ENCODE measurements at places on chromosomes 1 and 21. TPM values are rescaled to one million over a fixed set of nuclear protein-coding genes. Genes with fewer than 3 reads are reported as not detected.
A peak's percentile ranks its signal among the peaks of the same experiment; 100 is the strongest.

DNA sequence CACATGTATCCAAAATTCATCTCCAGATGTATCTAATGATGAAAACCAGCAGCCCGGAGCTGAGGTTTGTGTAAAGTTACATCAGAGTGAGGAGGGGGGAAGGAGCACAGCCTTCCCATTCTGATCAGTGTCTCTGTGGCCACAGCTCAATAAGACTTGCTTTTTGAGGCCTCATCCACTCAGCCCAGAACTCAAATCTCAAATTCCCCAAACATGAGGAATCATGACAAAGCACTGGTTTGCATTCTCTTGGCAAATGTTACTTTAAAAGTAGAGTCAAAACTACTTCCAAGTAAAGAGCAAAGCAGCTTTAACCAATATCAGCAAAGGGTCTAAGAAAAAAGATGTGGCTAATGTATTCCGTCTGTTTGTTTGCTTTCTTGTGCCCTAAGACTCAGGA lies 30.9 kb downstream of the CCN1 start:
- no peak for DNase-seq
- no peaks in the 10 kb centered on the region for H3K27me3 ChIP-seq
- H3K36me3 ChIP-seq, result no peaks in the 10 kb centered on the region
- H3K27ac ChIP-seq, result no peak overlapping the region
- H3K4me3 ChIP-seq, result no peak overlapping the region

DNA sequence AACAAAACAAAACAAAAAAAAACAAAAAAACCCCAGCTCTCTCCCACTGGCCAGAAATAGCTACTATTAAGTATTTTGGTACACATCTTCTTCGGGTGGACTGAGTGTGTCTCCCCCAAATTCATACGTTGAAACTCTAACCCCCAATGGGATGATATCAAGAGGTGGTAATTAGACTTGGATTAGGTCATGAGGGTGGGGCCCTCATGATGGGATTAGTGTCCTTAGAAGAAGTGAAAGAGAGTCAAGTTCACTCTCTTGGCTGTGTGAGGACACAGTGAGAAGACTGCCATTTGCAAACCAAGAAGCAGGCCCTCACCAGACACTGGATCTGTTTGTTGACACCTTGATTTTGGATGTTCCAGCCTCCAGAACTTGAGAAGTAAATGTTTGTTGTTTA lies 116.9 kb downstream of the NOS1AP start:
- no peak overlapping the region for H3K4me3 ChIP-seq
- no peak overlapping the region for H3K27ac ChIP-seq
- H3K36me3 ChIP-seq, result no peaks in the 10 kb centered on the region
- no peak for DNase-seq
- H3K4me1 ChIP-seq, result no peaks in the 10 kb centered on the region

DNA sequence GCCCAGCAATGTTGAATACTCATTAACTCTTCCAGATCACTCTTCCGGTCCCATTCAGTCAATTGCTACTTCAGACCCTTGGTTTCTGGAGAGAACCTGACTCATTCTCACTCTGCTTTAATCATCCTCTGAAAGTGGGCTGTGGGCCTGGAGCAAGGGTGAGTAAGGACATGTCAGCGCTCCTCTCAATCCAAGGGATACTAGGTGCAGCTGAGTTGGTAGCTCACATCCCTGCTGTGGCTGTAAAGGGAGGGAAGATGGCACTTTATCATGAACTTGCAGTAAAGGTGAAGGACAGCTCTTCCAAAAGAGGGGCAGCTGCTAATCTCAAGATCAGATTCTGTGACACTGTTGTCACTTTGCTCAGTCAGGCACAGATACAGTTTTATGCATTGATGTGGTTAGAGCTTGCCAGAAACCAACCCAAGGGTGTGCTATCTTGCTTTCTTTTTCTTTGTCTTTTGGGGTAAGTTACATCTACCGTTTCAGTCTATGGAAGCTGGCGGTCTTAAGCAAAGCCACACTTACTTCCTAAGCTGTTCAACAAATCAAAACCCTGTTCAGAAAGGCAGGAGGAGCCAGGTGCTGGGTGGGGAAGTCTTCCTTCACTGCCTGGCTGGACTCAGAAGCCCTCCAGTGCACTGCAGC lies 26.5 kb upstream of the NTPCR start:
- no peaks in the 10 kb centered on the region for H3K27me3 ChIP-seq
- H3K4me1 ChIP-seq, result no peaks in the 10 kb centered on the region
- no peak for DNase-seq
- H3K36me3 ChIP-seq, result no peaks in the 10 kb centered on the region

DNA sequence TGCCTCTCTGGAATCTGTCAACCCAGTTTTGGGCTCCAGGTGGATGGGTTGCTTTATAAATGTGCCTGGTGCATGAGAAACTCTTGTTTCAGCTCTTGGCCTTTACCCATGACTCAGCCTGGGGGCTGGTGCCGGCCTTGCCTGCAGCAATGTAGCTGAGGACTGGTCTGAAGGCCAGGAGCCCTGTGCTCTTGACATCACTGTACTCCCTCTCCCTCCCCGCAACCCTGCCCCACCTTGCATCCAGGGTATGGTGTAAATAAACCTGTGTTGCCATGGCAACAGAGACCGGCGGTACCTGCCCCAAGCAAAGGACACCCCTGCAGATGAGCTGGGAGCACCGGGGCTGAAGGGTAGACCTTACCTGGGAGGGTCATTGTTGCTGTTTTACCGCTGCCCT lies 13.3 kb downstream of the FAM151A start:
- no peaks in the 10 kb centered on the region for H3K36me3 ChIP-seq
- no peaks in the 10 kb centered on the region for H3K27me3 ChIP-seq
- peaks cover 5% of the 10 kb centered on the region for H3K4me1 ChIP-seq
- no peak overlapping the region for H3K4me3 ChIP-seq
- no peak for DNase-seq

DNA sequence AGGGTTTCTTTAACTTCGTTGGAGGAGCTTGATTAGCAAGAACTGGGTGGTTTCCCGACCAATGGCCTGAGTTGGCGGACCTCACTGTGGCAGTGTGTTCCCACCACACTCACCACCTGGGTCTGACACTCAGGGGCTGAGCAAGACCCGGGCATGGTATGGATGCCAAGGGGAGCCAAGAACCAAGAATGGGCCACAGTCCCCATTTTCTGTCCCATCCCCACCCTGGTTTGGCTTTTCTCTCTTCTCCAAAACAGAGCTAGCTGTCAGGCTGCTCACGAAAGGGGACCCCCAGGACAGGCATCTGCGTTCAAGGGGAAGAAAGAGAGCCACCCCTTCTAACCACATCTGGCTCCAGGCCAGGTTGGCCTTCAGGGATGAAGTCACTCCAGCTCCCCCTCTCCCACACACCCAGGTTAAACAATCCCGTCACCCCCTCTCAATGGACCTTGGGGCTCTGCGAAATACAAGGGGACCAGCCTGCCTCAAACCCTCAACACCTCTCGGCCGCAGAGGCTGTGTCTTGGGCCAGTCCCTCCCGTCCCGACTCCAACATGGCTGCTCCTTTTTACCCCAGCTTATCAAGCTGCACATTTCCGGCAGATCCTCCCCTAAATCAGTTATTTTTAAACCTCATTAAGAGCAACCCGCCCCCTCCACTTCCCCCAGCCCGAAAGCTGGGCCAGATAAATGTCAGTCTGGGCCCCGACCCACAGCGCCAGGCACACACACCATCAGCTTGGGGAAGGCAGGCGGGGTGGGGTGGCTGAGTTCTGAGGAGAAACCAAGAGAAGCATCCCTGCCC lies 3.4 kb downstream of the TAGLN2 start:
- no peak for DNase-seq
- H3K4me3 ChIP-seq, result no peak overlapping the region
- peaks cover 17% of the 10 kb centered on the region for H3K27me3 ChIP-seq
- H3K4me1 ChIP-seq, result peaks cover 18% of the 10 kb centered on the region
- H3K27ac ChIP-seq, result no peak overlapping the region

DNA sequence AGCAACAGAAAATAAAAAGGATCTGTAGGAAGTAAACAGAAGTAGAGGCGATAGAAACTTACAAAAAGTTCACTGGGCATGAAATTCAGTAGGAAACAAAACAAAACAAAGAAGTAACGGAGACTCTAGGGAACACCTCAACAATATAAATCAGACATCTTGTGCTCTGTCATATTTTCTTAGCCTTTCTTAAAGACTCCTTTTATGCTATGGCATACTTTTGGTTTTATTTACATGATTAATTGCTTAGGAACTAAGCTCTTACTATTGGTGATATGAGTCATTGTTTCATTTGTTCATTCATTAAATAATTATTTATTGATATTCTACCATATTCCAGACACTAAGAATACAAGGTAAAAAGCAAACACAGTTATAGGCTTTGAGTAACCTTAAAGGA lies 126.6 kb downstream of the KCNT2 start:
- no peaks in the 10 kb centered on the region for H3K36me3 ChIP-seq
- no peaks in the 10 kb centered on the region for H3K27me3 ChIP-seq
- H3K4me3 ChIP-seq, result no peak overlapping the region
- H3K27ac ChIP-seq, result no peak overlapping the region
- no peak for DNase-seq
- H3K4me1 ChIP-seq, result no peaks in the 10 kb centered on the region

- no peak overlapping the region for H3K4me3 ChIP-seq
- H3K27me3 ChIP-seq, result no peaks in the 10 kb centered on the region
- H3K4me1 ChIP-seq, result no peaks in the 10 kb centered on the region
- no peak overlapping the region for H3K27ac ChIP-seq
Observed at GRCh38 chr1:60765204-60765603, 317.2 kb upstream of the NFIA start.

GRCh38 chr21:42847726-42848125 lies 31.6 kb downstream of the WDR4 start:
- H3K27me3 ChIP-seq, result no peaks in the 10 kb centered on the region
- no peak overlapping the region for H3K4me3 ChIP-seq
- peaks cover 53% of the 10 kb centered on the region for H3K36me3 ChIP-seq
- no peak overlapping the region for H3K27ac ChIP-seq

GRCh38 chr21:45309987-45310381 lies 22.3 kb upstream of the POFUT2 start:
- H3K27me3 ChIP-seq, result peaks cover 3% of the 10 kb centered on the region
- H3K4me3 ChIP-seq, result no peak overlapping the region
- no peak for DNase-seq
- no peak overlapping the region for H3K27ac ChIP-seq

DNA sequence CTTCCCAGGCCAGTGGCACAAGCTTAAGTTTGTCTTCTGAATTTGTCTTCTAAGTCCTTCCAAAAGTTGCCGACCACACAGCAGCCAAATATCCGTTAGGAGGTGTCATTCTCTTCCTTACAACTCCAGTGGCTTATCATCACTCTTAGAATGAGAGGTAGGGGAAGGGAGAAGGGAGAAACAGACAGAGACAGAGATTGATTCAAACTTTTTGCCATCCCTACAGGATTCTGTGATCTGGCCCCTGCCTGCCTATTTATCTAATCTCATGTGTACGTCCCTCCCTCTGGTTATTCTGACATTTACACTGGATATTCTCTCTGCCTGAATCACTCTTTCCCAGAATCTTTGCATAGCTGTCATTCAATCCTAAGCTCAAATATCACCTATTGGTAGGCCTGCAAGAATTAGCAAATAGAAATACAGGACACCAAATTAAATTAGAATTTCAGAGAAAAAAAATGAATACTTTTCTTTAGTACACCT lies 488 bp upstream of the GNL2 start:
- no peaks in the 10 kb centered on the region for H3K4me1 ChIP-seq
- DNase-seq, result no peak
- H3K4me3 ChIP-seq, result peak overlapping the region; percentile 94

DNA sequence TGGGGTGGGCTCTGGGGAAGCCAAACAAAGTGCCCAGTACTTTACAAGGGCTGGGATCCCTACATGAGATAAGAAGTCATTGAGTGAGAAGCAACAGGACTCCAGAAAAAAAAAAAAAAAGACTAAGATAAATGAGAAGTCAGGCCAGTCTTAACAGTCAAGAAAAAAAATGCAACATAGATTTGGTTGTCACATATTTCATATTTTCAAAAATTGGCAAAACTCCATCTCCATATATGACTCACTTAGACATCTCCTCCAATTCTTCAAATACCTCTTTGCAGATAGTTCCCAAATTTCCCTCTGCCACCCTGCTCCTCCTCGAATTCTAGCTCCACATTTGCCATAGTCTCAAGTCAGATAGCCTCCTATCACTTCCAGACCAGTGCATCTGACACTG lies 20.9 kb upstream of the SIPA1L2 start:
- no peak for DNase-seq
- no peaks in the 10 kb centered on the region for H3K27me3 ChIP-seq
- no peaks in the 10 kb centered on the region for H3K36me3 ChIP-seq
- no peak overlapping the region for H3K27ac ChIP-seq
- H3K4me1 ChIP-seq, result no peaks in the 10 kb centered on the region
- no peak overlapping the region for H3K4me3 ChIP-seq

DNA sequence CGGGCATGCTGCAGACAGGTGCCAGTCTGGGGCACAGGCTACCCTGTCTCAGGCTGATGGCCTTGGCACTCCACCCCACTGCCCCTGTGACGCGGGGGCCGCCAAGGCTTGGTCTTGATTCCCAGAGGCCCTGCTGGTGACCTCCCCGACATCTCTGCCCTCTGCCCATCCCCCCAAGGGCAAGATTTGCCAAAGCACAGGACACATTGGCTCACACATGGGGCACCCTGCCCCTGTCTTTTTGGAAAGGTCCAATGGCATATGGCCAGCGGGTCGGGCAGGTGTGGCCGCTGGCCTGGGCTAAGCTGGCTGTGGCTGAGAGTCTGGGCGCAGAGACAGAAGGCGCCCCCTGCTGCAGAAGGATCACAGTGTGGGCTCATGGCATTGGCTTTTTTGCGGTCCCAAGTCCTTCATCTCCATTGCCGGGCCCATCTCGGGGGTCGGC lies 4.6 kb downstream of the MIB2 start:
- no peaks in the 10 kb centered on the region for H3K27me3 ChIP-seq
- no peaks in the 10 kb centered on the region for H3K36me3 ChIP-seq
- H3K4me3 ChIP-seq, result no peak overlapping the region
- H3K4me1 ChIP-seq, result peaks cover 2% of the 10 kb centered on the region
- no peak overlapping the region for H3K27ac ChIP-seq

DNA sequence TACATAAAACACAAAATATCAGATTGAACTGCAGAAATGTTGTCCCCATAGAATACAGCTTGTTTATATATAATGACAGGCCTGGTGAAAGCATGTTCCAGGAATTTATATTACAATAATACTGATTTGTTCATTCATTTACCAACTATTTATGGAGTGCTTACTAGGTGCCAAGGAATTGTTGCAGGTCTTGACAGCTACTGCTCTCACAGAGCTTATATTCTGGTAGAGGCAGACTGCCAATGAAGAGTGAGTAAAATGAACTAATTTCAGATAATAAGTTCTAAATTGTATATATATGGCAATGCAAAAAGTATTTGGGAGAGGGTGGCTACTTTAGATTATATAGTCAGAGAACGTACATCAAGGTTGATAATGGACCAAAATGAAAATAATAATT lies 152.0 kb downstream of the COQ8A start:
- H3K36me3 ChIP-seq, result no peaks in the 10 kb centered on the region
- DNase-seq, result no peak
- no peak overlapping the region for H3K4me3 ChIP-seq
- no peaks in the 10 kb centered on the region for H3K27me3 ChIP-seq

The NCF2 gene
- total RNA-seq, result not detected

The CHRNB2 gene
- total RNA-seq, result 3.6 TPM

The CELA2A gene
- total RNA-seq, result not detected

The CELA2B gene
- not detected for total RNA-seq

The TEDDM1 gene
- total RNA-seq, result not detected

The KRTAP20-4 gene
- total RNA-seq, result not detected

All from H1 (cell line).